ENCODE measurements at places on chromosomes 5 and 9.

DNA sequence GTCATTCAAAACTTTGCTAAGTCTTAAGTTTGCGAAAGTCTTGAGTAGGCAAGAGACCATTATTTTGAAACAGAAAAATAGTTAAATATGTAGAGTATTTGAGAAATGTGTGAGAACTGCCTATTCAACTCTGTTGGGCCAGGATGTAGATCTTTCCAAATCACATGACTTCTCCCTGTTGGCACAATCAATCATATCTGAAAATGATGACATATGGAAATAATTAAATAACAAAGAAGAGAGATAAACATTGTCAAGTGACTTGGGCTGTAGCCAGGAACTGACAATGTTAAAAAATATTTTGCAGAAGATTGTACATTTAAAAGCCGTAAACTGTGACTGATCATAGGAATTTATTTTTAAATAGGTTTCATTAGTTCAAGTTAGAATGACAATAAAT, 104.6 kb upstream of the IL6ST start:
- DNase-seq, result no peak

- DNase-seq, result no peak
Observed at GRCh38 chr9:115267790-115268189, 149.8 kb upstream of the TNC start.

- DNase-seq, result no peak
Observed at GRCh38 chr5:143964919-143965318, 153.0 kb downstream of the HMHB1 start.

DNA sequence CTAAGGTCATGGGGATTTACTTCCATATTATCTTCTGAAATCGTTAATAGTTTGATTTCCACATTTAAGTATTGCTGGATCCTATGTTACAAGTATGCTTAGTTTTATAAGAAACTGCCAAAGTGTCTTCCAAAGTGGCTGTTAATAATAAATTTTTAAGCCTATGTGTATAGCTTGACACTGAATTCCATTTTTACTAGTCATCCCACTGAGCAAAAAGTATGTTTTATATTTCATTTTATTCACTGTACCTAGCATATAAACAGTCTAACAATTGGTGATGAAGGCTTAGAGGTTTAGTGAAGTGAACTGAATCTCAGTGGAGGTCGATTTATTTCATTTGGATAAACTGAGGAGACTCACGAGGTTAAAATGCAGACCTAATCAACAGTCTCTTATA, 174.6 kb downstream of the ADAMTS6 start:
- no peak for DNase-seq

GRCh38 chr5:155260798-155261197, 247.2 kb downstream of the KIF4B start:
- peak; percentile 5 for DNase-seq

DNA sequence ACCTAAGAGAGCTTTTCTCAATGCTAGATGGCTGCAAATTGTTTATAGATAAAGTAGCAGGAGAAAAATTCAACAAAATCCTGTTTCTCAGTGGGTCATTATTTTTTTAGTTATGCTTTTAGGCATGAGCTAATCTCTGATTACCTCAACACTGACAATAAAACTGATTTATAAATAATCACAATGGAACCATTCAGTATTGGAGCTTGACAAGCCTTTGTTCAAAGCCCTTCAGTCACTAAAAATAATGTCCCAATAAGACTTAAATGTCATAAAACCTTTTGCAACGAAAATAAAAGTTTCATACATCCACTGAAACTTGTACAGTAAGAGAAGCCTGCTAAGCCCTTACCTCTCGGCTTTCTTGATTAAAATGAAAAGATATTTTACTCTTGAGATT, 27.2 kb downstream of the PTPDC1 start:
- DNase-seq, result no peak

- no peak for DNase-seq
Observed at GRCh38 chr5:31300501-31300900, 107.0 kb downstream of the CDH6 start.

DNA sequence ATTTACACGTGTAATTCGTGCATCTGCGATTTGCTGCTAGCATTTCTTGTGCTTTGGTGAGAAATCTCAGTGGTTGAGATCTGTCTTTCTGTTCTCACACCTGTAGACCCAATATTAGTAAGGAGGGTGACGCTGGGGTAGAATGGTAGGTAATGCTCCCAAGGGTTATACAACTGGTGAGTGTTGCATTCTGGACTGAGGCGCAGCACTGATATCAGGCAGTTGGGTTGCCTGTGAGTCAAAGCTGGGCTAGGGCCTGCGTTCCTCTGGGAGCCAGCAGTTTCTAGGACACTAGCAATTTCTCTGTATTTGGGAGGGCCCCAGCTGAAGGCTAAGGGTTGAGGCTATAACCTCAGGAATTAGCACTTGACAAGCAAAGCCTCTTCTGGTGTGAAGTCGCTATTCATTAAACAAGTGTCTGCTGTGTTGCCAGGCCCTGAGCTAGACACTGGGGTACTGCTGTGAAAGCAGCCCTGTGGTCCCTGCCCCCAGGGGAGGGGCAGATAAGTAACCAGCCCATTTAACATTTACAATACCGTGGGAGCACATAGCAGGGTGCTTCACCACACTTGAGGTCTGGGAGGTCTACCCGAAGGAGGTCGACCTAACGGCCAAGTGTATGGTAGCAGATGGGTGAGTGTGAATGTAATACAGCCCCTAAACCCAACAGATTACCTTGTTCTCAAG, 28.7 kb downstream of the LARP1 start:
- no peak for DNase-seq

DNA sequence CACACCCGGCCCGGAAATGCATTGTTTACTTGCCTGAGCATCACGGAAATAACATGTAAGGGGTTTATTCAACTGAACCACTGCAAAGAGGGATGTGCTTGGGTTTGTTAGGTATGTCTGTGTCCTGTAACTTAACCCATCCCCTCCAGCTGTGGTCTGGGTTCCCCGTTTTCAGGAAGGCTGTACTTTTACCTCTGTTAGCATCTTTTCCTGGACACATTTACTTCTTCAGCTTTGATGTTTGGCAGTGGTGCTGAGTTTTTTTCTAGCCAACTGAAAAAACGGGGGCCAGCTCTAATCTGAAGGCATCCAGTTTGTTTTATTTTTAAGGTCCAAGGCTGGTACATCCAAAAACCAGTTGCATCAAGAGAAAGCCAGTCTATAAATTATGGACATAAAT, 561.8 kb downstream of the BNC2 start:
- DNase-seq, result no peak

GRCh38 chr9:21689854-21690253, 112.6 kb upstream of the MTAP start:
- no peak for DNase-seq

GRCh38 chr9:79572608-79573411, 1.0 kb downstream of the TLE4 start:
- no peak for DNase-seq

GRCh38 chr5:124342986-124343385, 403.5 kb downstream of the ZNF608 start:
- no peak for DNase-seq

DNA sequence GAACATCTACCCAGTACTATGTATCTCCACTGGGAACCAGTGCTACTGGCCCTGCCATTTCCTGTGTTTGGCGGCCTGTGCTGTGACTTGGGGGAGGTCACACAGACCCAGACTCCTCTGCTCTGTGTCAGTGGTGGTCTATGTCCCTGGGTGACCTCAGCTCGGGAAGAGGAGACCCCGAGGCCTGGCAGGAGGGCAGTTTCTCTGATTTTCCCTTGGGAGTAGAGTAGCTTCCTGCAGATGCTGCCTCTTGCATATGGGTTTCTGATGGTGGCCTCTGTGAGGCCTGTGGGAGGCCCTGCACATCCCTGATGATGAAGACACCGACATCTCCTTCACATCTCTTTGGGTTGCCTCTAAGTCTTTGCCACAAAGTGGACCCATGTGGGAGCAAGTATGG, 13.0 kb upstream of the SMIM32 start:
- DNase-seq, result no peak

- no peak for DNase-seq
Observed at GRCh38 chr5:159198063-159199036, 11.0 kb downstream of the RNF145 start.

DNA sequence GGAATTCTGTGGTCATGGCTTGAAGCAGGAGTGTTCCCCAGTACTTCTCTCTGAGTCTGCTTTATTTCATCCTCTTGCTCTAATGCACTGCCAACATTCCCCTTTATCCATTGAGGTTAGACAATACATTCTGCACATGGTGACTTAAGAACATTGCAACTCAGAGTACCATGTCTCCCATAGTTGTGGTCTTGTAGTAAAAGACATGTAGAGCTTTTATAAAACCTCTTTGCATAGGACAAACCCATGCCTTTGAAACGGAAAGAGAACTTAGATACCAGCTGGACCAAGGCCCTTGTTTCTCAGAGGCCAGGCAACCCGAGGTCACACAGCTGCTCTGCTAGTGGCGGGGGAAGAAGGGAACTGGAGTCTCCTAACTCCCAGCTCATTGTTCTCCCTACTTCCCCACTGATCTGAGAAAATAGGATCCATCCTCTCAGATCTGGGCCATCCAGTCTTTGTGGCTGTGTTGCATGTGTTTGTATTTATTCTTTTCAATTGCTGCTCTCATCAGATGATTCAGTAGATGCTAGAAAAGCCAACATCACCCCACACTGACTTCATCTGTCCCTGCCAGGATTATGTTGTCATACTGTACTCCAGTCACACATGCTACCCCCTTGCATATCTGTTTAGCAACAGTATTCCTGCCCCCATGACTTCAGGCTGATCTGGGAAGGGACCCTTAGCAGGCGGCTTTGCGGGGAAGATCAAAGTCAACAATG, 236.9 kb downstream of the SAXO1 start:
- no peak for DNase-seq

DNA sequence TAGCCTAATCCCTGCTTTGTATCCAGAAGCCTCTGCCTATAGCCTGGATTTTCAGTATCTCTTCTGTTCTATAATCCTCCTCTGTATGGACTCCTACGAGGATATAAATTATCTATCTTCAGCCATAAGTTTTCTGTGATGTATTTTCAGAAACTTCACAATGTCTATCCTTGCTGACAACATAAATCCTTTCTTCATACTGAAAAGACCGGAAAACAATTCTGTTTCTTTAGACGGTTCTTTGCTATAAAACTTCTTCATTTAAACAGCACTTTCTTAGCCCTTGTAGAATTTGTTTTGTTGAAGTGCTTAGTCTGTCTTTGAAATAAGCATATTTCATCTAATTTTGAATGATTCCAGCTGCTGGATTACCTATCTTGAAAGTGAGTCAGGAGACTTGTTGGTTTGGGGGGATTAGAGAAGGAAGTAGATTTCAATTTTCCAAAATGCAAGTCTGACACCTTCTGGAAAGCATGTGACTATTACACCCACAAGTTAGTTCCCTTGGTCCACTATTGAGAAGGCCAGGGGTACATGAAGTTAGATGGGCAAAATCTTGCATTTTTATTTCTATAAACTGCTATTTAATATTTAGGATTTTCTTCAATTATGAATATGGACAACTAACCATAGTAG, 96.3 kb upstream of the RANBP3L start:
- no peak for DNase-seq

DNA sequence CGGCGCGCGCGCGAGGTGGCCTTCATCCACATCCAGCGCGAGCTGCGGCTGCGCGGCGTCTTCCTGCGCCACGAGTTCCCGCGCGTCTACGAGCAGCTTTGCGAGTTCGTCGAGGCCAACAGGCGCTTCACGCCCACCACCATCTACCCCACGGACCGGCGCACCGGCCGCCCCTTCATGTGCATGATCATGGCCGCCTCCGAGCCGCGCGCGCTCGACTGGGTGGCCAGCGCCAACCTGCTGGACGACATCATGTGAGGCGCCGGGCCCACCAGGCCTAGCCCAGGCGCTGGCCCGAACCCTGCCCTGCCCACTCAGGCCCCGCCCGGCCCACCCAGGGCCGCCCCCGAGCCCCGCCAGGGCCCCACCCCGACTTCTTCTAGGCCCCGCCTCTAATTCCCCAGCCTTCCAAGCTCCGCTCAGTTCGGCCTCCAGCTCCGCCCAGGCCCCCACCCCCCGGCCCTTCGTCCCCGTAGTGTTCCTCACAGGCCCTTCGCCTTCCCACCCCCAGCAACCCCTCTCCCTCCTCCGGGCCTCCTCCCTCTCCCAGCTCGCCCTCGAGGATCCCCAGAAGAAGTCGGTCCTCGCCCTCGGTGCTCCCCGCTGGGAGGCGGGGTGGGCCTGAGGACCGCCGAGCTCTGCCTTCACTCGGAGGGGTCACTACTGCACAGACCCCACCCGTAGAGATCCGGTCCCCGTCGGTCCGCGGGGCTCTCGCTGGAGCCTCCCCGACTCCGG, 2.0 kb upstream of the PHPT1 start:
- DNase-seq, result no peak

DNA sequence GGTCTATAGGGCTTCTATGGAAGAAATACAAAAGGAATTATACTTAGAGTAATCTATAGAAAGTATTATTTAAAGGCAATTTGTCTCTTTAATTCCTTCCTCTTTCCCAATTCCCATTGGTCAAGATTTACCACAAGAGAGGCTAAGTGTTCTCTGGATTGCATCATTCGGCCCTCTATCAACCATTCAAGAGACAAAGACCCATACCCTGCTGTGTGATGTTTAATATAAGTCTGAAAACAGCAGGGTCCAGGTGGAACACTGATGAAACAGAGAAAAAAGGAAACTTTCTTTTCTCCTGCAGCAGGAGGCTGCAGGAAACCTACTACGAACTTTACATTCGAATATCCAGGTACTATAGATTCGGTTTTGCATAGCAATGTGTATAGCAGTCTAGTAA, 323.4 kb downstream of the CHSY3 start:
- DNase-seq, result no peak

- no peak for DNase-seq
Observed at GRCh38 chr5:135377751-135378680, 21.0 kb downstream of the MACROH2A1 start.

DNA sequence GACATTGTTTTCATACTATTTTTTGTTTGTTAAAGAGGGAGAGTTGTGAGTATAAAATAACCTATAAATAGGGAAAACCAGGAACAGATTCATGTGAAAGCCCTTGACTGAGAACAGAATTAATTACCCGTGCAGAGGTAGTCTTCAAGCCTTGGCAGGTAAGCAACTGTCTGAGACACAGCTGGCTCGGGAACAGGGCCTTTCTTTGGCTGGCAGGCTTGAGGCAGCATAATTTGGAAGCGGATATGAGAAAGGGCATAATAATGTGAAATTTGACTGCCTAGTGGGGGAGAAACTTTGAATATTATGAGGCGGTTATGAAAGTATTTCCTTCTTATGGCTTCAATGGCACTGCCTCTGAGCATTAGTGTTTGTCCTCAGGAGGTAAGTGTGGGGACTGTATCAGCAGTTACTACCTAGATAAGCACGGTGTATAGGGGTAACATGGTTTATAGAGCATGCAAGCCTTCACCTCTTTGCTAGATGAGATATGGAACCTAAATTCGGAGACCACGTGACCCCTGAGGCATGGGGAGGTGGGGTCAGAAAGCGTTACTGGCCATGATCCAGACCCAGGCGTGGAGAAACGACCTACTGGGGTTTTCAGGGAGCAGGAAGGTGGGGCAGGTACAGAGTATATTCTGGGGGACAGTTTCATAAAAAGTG, 210.2 kb upstream of the GAS1 start:
- no peak for DNase-seq

Measured in NCI-H1436 treated with DMSO at 0.1 percent for 48 hours (cell line).